Sciatic nerve (tissue), 2 donors: ENCODE measurements at places on chromosomes 2 and 18. TPM values are rescaled to one million over a fixed set of nuclear protein-coding genes. Genes with fewer than 3 reads are reported as not detected.

DNA sequence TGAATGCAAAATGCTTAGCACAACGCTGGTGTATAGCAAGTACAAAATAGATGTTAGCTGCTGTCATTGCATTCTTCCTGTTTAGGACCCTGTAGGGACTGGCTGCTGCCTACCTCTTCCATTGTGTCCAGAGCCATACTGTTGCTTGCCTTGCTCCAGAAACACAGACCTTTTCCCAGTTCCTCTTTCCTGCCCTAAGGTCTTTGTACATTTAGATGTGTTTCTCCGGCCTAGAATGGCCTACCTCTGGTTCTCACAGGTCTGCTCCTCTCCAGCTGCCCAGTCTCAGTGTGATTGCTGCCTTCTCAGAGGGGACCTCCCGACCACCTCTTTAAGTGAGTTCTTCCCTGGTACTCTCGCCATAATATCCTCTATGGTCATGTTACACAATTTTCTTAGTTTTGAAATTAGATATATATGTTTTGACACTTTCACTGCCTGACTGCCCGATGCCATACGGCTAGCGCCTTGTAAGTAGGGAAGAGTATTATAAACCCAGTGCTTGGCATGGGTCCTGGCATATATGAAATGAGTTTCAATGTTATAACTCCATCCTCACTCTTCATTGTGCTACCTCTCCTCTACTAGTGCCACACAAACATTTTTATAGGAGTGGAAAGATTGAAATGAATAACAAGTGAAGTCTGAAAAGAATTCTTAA lies 48.3 kb downstream of the RFTN2 start:
- DNase-seq: no peak

GRCh38 chr2:43255296-43255910 lies 29.0 kb upstream of the ZFP36L2 start:
- no peak for DNase-seq

GRCh38 chr18:13598591-13598990 lies 127.8 kb downstream of the FAM210A start:
- no peak for DNase-seq

DNA sequence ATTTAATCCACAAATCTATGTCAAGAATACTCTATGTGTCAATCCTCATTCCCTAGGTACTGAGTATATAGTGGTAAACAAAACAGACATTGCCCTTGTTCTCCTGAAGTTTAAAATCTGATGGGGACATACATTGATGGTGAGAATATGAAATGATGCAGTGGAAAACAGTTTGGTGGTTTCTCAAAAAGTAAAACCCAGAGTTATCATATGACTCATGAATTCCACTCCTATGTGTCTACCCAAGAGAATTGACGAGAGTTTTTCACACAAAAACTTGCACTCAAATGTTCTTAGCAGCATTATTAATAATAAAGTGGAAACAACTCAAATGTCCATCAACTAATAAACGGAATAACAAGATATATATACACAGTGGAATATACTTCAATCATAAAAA lies 586.7 kb downstream of the CCDC85A start:
- DNase-seq: no peak

- peak; percentile 63 for DNase-seq
Observed at GRCh38 chr2:64837925-64838641, 151.1 kb upstream of the SLC1A4 start.

GRCh38 chr2:125711075-125711474 lies 944.9 kb upstream of the GYPC start:
- DNase-seq: no peak

- DNase-seq: no peak
Observed at GRCh38 chr2:204434660-204435462, 110.4 kb upstream of the PARD3B start.

- no peak for DNase-seq
Observed at GRCh38 chr2:63444565-63445288, 143.6 kb downstream of the WDPCP start.

- no peak for DNase-seq
Observed at GRCh38 chr2:14628901-14629300, 3.6 kb upstream of the LRATD1 start.

DNA sequence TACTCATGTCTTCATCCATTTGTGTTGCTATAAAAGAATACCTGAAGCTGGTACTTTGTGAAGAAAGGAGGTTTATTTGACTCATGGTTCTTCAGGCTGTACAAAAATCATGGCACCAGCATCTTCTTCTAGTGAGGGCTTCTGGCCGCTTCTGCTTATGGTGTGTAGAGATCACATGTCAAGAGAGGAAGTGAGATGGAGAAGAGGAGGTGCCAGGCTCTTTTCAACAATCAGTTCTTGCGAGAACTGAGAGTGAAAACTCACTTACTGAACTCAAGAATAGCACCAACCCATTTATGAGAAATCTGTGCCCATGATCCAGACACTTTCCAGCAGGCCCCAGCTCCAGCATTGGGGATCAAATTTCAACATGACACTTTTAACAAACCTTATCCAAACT lies 30.0 kb upstream of the BARD1 start:
- DNase-seq: no peak

DNA sequence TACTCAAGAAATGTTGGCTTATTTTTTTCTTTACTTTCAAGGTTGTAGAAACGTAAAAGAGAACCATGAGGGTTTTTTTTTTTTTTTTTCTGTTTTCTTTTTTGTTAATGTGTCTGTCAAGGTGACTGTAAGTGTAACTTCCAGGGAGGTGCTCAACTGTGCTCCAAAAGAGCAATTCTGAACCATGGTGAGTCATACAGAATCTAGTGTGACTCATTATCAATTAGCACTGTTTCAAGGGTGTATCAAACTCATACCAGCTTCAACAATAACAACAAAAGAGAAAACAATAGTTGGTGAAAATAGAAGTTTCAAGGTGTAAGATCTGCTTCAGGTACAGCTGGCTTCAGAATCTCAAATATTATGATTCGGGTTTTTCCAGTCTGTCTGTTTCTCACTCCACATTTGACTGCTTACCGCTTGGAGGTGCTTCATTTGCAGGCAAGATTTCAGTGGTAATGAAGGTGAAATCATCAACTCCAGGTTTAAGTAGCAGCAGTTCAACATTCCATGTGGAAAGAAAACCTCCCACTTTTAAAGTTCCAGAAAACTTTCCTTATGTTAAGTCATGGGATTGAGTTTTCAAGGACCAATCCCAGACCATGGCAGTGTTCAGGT lies 850.6 kb downstream of the CNTNAP5 start:
- DNase-seq: no peak

DNA sequence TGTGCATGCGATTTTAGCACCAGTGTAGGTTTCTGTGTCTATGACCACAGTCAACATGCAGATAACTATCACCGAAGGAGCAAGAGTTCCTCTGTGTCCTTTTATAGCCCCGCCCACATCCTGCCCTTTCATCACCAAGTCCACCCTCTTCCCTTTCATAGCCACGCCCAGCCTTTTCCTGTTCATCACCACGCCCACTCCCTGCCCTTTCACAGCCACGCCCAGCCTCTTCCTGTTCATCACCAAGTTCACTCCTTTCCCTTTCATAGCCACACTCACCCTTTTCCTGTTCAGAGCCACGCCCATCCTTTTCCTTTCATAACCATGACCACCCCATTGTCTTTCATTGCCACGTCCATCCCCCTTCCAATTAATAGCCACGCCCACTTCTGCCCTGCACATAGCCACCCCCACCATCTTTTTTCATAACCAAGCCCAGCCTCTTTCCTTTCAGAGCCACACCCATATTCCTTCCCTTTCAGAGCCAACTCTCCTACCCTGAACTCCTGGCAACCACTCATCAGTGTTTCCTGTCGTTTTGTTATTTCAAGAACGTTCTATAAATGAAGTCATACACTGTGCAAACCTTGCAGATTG lies 273.9 kb downstream of the MYT1L start:
- DNase-seq: peak; percentile 74

DNA sequence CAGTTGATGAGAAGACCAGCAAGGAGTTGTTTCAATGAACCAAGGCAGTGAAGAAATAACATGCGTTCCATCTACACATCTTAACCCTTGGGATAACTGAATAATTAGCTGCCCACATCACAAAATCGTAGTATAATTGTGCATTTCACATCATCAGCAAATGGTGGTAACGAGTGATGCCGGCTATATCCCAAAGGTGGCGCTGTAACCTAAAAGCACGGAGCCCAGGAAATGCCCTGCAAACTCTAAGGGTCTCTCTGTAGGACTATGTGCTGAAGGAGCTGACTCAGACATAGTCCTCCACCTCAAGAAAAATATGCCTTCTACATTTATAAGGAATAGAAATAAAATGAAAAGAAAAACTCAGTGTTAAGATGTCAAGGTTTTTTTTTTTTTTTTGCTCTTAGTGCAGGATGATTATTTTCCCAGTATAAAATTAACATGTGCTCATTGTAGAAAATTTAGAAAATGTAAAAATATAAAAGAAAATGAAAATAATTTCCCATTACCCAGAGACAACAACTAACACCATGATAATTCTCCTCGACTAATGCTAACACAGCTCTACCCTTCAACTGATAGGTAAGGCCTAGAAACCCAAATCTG lies 23.1 kb upstream of the DSG3 start:
- DNase-seq: no peak

DNA sequence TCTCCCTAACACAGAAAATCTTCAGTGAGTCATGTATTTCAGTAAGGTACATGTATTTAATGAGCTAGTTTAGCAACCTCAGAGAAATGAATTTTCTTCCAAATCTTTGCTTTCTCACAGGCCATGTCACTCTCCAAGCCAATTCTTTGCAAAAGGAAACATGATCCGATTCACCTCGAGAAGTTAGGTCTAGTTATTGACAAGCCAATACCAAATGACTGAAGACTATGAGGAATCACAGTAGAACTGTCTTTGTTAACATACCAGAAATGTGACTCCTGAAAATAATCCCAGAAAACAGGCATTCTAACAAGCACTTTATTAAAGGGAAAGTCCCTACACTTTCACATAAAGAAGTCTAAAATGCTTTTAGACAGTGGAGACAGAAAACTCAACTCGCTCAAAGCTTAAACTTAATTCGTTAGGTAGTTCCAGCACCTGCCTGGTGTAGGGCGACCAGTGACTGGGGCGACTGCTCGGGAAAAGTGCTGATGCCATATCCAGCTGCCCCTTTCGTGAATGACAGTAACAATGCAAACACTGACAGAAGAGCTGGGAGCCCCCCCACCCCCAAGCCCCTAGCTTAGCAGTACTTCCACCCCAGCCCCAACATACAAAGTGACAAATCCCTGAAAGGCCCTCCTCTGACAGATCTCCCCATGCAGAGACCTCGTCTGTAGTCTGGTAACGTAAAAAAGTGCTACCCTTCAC lies 1.8 kb downstream of the MEMO1 start:
- DNase-seq: no peak

DNA sequence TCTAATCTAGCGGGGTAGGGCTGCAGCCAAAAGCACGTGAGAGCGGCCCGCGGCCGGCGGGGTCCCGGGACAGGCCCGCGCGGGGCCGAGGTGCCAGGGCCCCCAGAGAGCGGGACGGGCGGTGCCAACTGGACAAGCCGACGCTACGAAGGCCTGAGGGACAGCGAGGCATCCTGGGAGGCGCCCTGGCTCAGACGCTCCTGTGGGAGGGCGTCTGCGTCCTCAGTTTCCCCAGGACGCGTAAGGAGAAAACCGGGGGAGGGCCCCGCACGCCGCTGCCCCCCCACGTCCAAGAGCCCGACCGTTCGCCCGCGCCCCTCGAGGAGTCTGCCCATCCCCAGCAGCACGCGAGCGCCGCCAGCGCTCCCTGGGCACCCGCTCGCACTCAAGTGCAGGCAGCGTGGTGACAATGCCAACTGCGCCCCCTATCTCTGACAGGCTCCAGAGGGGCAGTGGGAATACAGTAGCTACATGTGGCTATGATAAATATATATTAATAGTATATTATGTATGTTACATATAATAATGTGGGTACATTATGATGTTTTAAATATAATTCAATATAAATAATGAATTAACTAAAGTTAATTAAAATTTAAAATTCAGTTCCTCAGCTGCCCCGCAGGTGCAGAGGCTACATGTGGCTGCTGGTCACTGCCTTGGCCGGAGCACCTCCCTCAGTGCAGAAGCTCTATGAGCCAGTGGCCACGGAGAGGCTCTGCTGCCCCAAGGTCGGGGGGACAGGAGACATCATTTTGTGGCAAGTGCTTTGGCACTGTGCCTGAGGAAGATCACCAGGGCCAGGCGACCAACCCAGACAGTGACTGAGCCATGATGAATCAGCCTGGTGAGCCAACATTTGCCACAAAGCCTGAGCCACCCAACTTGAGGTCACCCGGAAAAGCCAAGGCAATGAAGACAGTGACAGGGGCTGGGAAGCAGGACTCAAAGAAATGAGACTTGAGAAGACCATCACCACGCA lies 5.5 kb upstream of the SFT2D3 start:
- peak; percentile 80 for DNase-seq

GRCh38 chr2:392926-393280 lies 105.0 kb upstream of the ALKAL2 start:
- no peak for DNase-seq

IL36A gene
- not detected for total RNA-seq

KCNG2 gene
- 0.22 TPM for total RNA-seq

UGT1A5 gene
- not detected for total RNA-seq

RTKN gene
- 76.0 TPM for total RNA-seq

MBOAT2 gene
- total RNA-seq: 67.6 TPM

LIMS2 gene
- 194 TPM for total RNA-seq

HTR2B gene
- 1.2 TPM for total RNA-seq

CPS1 gene
- total RNA-seq: 6.9 TPM

TGFA gene
- 11.8 TPM for total RNA-seq

FOSL2 gene
- total RNA-seq: 230 TPM

MYO3B gene
- total RNA-seq: 0.13 TPM

SLC5A7 gene
- total RNA-seq: not detected

GALNT1 gene
- 64.9 TPM for total RNA-seq

MEP1B gene
- total RNA-seq: not detected

OR6B2 gene
- 5.1 TPM for total RNA-seq
